Stimulated activated CD4-positive, alpha-beta T cell treated with anti-CD3 and anti-CD28 coated beads, Interleukin-12 subunit alpha, Interleukin-12 subunit beta, amount 100 ng/mL, for 48 hours (primary cell): ENCODE measurements at places on chromosomes 2 and 18.

DNA sequence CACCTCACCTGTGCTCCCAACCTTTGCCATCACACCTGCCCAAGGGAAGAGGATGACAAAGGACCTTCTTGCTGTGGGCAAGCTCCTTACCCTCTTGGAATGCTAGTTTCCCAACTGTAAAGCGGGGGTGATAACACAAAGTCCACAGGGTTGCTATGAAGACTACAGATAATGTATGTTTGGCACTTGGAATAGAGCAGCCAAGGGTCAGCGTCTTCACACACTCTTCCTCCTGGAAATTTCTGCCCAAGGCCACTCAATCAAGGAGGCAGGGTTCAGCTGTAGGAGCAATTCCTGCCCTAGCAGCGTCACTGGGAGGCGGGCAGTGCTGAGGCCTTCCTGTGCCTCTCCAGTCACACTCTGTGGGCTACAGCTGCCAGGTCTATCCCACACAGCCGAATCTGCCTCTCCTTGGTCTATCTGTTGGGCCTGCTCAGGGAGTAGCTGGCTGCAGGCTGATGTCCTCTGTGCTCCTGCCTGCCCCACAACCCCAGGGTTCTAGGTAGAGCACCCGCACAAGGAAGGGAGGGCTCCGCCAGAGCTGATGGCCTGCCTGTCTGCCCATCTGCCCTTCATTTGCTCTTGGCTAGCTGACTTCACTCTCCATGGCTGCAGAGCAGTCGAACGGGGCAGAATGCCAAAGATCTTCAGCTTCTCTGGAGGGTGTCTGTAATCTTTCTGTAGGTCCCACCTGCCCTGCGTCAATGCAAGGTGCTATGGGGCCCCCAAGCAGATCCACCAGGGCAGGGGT, 91.9 kb downstream of the MRO start:
- DNase-seq, result no peak

DNA sequence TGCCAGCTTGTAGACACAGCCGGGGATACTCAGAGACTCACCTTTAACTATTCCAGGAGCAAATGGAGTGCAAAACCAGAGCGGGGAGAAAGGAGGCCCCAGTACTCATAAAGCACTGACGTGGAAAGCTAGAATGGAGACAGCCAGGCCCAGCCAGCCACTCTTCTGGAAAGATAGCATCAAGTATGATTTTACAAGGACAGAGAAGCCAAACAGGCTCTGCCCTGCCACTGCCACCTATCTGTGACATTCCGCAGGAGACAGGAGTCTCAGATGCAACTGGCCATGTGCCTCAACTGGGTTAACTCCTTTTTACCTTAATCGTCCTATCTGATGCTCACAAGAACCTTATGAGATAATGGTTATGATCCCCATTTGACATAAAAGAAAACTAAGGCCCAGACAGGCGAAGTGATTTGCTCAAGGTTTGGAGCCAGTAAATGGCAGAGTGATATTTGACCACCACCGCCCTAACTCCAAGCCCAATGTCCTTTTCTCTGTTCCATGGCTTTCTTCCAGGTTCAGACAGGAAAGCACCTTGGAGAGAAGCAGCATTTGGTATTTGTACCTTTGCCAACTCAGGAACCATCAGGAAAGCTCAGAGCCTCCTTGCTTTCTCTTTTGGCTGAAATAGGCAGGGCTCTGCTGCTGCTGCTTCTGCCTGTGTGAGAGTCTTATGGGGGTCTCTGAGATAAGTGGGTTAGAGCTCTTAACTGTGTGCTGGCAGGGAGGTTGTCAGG, 15.6 kb downstream of the KIF3C start:
- no peak for DNase-seq

GRCh38 chr2:204339212-204339715, 206.0 kb upstream of the PARD3B start:
- no peak for DNase-seq

- DNase-seq, result no peak
These were observed 6.9 kb upstream of the RALB start for GRCh38 chr2:120245520-120246332.

DNA sequence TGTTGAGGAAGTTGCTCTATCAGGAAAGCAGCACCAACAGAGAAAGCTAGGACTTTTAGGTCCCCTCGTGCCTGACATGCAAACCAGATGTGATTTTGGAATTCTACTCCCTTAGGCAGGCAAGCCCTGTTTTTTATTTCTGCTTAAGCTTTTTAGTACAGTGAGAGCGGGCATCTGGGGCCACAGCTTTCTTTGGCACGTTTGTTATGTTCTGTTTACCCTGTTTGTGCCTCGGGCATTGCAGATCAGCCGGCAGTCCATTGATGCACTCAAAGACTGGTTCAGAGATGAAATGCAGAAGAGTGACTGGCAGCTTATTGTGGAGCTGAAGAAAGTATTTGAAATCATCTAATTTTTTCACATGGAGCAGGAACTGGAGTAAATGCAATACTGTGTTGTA, 61.9 kb downstream of the EIF5B start:
- no peak for DNase-seq

DNA sequence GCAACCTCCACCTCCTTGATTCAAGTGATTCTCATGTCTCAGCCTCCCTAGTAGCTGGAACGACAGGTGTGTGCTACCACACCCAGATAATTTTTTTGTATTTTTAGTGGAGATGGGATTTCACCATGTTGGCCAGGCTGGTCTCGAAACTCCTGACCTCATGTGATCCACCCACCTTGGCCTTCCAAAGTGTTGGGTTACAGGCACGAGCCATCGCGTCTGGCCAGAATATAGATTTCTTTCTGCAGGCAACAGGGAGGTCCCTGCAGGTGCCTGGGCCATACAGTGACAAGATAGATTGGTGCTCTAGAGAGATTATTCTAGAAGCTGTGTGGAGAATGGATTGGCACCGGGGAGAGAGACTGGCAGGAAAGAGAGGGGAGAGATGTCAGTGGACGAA, 13.3 kb downstream of the PLCD4 start:
- no peak for DNase-seq

DNA sequence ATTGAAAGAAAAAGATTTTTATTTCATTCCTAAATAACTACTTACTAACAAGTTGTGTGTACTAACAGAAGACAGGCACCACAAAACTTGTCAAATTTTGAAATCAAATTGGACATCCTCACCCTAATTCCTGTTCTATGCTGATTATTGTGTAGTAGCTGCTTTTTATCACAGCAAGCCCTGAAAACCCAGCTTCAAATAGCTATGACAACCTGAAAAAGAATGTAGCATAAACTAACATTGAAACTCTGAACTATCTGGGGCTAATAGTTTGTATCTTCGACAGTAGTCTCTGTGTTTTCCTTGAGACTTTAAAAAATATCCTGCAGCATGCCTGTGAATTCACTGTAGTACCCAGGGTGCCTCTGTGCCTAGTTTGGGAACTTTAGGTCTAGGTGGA, 122.6 kb downstream of the WDPCP start:
- DNase-seq, result no peak

GRCh38 chr2:136183097-136183496, 65.1 kb upstream of the CXCR4 start:
- no peak for DNase-seq

GRCh38 chr2:232203936-232204335, 174.6 kb upstream of the ALPP start:
- no peak for DNase-seq

- DNase-seq, result no peak
These were observed 278.9 kb downstream of the SLC4A3 start for GRCh38 chr2:219906114-219907010.

DNA sequence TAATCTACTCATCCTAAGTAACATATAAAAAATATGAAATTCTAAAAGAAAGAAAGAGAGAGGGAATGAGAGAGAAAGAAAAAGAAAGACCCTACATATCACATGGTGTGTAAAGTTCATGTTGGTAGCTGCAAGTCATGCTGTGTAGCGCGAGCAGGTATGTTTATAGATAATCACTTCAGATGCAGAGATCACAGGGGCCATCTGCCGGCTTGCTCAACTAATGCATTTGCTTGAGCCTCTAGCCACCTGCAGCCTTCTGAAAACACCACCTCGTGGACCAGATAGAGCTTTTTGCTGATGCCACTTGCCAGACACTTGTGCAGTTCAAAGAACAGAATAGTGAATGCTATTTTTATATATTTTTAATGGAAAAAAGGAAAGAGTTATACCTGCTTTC, 37.6 kb downstream of the CDH7 start:
- no peak for DNase-seq

DNA sequence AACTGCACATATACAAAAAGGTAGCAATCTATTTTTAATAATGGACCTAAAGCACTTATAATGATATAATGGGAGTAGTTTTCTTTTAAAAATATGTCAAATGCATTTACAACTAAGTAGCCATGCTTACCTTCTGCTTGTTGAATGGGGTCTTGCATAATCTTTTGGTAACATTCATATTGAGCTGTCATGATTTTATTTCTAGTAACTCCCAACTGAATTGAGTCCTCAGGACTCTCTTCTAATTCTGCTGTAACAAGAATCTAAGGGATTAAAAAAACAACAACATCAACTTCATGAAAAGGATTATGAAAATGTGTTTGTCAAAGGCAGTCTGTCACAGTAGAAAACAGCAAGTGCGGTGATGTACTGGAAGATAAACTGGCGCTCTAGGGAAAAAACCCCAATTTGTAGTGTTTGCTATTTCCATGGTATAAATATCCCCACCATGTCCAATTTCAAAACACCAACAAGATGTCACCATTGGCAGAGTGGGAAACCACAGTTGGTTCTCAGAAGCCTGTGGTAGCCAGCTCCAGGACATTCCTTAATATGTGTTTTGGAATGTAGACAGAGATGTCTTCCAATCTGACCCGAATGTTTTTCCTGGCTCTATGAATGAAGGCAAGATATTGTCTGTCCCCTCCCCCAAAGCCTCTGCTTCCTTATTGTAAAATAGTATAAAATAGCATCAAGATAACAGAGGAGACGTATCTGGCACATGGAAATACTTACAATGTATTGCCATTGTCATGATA, 64.8 kb downstream of the CALCRL start:
- DNase-seq, result no peak

- DNase-seq, result no peak
These were observed 15.6 kb downstream of the SLC39A10 start for GRCh38 chr2:195672674-195673073.

- no peak for DNase-seq
These were observed 49.7 kb upstream of the AGAP1 start for GRCh38 chr2:235444101-235444597.

- DNase-seq, result no peak
These were observed 103.9 kb upstream of the UBE2E3 start for GRCh38 chr2:180876506-180876905.

DNA sequence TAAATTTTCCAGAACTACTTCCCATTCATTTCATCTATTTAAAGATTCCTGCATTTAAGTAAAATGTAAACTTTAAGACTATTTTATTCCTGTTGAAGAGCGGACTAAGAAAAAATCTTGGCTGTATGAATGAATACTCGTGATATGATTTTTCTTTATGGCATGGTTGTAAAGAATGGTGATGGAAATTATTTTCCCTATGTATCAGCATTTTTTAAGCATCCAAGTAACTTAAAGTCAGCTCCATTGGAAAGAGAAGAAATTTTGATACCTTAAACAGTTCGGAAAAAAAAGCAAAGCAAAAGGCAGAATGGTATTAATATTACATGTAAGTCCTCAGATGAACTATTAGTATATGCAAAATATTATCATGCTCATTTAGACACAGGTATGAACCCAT, 58.9 kb downstream of the VWC2L start:
- no peak for DNase-seq

GRCh38 chr2:118221536-118222272, 133.4 kb downstream of the INSIG2 start:
- DNase-seq, result no peak

DNA sequence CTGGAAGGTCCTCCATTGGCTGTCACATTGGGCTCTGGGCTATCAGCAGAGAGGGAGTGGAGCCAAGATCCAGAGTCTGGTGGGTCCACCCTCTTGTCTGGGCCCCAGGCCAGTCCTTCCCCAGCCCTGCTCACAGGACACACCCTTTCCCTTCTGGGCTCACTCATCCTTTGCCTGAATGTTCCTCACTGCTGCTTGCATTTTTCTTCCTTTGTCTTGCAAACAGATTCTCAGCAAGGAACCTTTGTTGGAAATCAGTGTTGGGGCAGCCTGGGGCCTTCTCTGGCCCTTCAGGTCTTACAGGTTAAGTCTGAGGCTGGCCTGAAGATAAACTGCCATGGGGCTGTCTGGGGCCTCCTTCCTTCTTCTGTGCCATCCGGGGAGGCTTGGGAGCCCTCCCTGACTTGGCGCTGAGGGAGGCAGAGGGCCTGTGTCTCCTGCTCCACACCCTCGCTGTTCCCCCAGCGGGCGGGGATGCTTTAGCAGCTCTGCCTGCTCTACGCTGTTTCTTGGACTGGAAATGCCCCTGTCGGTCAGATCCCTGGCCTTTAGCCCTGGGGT, 11.5 kb upstream of the CELF4 start:
- DNase-seq, result no peak

- DNase-seq, result no peak
These were observed 19.4 kb downstream of the TEX44 start for GRCh38 chr2:231612109-231612455.

GRCh38 chr2:177291701-177292100, 27.2 kb upstream of the NFE2L2 start:
- DNase-seq, result peak; percentile 16

DNA sequence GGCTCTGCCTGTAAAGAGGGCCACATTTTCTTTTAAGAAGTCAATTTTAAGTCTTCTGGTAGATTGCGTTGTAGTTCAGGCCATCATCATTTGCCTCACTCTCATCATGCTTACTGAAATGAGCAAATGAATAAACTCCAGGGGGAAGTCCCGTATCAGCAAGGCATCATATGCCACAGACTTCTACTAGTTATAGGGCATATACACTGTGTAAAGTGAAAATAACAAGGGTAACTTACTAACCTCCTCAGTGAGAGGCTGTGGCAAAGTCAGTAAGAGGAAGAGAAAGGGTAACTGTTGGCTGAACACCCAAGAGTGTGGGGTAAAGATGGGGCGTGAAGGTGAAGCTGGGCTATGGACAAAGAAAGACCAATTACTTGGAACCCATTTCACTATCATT, 456.2 kb downstream of the SPAG16 start:
- DNase-seq, result no peak

GRCh38 chr18:76351961-76352581, 143.0 kb downstream of the ZNF516 start:
- no peak for DNase-seq

DNA sequence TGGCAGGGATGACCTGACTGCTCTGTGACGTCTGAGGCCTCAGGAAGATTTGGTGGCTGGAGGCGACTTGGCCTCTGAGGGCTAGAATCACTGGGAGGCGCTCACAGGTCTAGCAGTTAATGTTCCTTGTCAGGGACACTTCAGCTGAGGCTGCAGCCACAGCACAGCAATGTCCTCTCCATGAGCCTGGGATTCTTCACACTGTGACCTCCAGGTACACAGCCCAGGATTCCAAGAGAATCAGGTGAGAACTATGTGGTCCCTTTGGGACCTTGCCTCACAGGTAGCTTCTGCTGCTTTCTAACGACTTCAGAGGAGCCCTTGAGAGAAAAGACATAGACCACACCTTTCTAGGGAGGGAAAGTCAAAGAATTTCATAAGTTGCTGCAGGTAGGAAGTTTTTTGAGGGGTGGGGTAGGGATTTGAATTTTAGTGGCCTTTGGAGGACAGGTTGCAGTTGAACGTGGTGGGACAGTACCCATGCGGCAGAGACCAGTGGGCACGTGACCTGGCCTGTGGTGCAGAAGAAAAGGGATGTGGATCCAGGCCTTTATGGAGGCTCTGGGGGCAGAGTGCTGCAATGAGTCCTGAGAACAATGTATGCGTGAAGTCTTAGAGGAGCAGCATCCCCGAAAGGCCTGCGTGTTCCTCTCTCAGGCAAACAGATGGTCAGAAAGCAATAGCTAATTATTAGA, 86.2 kb downstream of the LYPD1 start:
- no peak for DNase-seq

- no peak for DNase-seq
These were observed 200.5 kb upstream of the HDAC4 start for GRCh38 chr2:239601201-239601851.

- no peak for DNase-seq
These were observed 32.5 kb upstream of the ACAA2 start for GRCh38 chr18:49845629-49846360.
